Endodermal cell (in vitro differentiated cells): ENCODE measurements at places on chromosomes 4 and X.
A peak's percentile ranks its signal among the peaks of the same experiment; 100 is the strongest.

DNA sequence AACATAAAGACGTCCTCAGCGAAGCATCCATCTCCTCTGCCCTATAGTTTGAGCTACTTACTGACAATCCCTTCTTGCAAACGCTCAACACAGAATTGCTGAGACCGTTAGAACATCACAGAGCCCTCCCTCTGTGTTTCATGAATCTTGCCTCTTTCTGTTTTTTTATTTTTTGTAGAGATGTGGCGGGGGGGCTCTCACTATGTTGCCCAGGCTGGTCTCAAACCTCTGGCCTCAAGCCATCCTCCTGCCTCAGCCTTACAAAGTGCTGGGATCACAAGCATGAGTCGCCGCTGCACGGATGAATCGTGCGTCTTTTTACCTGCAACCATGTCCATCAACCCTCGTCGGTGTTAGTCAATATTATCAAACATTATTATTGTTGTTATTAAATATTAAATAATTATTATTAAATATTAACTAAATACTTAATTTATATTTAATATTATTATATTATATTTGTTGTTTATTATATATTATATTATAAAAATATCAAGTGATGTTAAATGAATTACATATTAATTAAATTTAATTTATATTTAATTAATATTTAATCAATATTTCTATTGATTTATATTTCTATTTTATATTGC, 200.7 kb downstream of the CRLF2 start:
- DNase-seq = no peak

- peak; percentile 74 for DNase-seq
Observed at GRCh38 chr4:112521123-112522023, 5.4 kb upstream of the NEUROG2 start.

- DNase-seq = no peak
Observed at GRCh38 chrX:151323054-151323453, 74.0 kb upstream of the VMA21 start.

DNA sequence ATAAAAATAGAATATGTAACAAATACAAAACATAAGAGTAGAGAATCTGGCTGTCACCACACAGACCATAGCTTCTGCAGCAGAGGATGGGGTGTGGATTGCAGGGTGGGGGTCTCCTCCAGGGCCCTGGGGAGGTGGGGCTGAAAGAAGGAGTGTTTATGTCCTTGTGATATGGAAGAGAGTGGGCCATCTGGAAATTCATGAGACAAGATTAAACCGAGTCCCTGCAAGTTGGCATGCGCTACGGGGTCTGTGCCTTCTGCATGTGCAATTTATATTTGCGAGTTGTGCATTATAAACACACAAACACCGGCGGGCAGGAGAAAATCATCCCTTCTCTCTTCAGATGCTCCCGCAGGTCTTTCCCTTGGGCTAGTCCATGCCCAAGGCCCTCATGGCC, 145.9 kb downstream of the EVC2 start:
- DNase-seq = no peak

DNA sequence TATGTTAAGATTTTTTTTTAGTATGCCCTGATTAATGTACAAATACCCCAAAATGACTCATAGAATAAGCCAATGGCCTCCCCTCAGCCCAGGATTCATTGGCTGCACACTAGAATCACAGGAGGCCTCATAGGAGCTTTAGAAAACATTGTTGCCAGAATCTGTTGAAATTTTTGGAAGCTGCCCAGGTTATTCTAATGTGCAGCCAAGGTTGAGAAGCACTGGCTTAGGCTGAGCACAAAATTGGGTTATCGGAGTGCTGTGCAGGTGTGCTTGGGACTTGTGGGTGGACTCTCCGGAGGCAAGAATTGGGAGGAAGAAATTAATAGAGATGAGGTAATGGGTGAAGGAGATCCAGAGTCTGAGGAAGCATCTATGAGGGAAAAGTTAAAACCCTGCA, 41.3 kb upstream of the VCX start:
- DNase-seq = no peak

- no peak for DNase-seq
Observed at GRCh38 chr4:167218022-167218608, 16.2 kb downstream of the SPOCK3 start.

DNA sequence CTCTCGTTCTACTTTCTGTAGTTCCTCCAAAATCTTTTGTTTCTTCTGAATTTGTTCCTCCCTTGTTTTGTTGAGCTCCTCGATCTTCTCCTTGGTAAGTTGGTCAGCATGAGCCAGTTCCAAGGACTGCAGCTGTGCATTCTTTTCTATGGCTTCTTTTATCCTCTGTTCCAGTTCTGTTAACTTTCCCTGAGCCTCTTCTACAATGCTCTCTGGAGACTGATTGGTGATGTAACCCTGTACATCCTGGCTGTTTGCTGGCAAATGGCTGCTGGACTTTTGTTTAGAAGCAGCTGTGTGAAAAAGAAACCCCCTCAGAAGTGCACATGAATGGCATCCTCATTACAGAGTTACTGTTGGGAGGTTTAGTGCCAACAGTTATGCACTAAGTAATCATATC, 70.5 kb upstream of the COX18 start:
- no peak for DNase-seq

- no peak for DNase-seq
Observed at GRCh38 chrX:55731826-55732225, 14.3 kb downstream of the RRAGB start.

GRCh38 chrX:53044995-53045394, 3.6 kb upstream of the GPR173 start:
- no peak for DNase-seq

GRCh38 chr4:145775406-145775805, 95.5 kb downstream of the C4orf51 start:
- no peak for DNase-seq

DNA sequence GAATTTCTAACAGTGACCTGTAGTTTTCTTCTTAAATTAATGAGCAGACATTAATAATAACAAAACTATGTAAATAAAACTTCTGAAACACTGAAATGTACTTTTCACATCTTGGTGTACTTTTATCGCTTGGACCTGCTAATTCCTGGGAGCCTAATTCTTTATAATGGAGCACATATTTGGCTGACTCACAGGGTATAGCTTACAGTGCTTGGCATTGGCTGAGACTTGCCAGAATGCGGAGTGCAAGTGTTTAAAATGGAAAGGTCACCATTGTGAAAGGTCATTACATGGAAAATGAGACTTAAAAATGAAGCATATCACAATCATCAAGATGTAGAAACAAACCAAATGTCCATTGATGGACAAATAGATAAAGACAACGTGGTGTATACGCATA, 137.3 kb upstream of the PDLIM3 start:
- no peak for DNase-seq

GRCh38 chr4:46979283-46979682, 14.1 kb downstream of the GABRA4 start:
- DNase-seq = no peak

- DNase-seq = no peak
Observed at GRCh38 chrX:76184276-76184675, 11.4 kb downstream of the PBDC1 start.

GRCh38 chrX:112527903-112528302, 151.8 kb downstream of the LHFPL1 start:
- no peak for DNase-seq

DNA sequence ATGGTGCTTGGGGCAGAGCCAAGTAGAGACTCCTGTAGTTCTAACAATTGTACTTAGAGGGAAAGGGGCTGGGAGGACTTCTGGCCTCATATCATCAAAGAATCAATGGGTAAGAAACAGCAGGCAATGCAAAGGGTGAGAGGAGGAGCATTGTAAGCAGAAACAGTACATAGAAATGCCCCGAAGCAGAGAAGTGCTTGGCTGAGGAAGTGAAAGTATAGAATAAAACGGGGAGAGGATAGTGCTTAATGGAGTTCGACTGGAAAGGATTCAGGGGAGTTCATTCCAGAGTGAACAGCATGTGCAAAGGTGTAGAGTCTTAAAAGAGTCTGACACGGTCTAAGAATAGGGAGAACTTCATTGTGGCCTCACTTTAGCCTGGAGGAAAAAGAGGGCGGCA, 103.0 kb downstream of the SYNPO2 start:
- DNase-seq = no peak

- no peak for DNase-seq
Observed at GRCh38 chr4:42453612-42454011, 56.3 kb downstream of the SHISA3 start.
